ENCODE measurements at places on chromosomes 6 and 20. TPM values are rescaled to one million over a fixed set of nuclear protein-coding genes. Genes with fewer than 3 reads are reported as not detected.

DNA sequence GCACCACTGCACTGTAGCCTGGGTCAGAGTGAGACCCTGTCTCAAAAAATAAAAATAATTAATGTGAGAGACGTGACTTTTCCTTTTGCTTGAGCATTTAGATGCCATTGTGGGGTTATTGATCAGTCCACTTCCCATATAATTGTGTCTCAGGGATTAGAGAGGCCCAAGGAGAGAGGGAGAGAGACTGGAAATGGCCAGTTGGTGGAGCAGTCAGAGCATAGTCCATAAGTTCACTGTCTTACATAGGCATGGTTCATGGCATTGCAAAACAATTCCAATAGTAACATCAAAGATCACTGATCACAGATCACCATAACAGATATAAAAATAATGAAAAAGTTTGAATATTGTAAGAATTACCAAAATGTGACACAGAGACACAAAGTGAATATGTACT lies 15.2 kb upstream of the SDHAF4 start:
- peaks cover 2% of the 10 kb centered on the region for H3K4me1 ChIP-seq
- no peak overlapping the region for H3K4me3 ChIP-seq
- no peaks in the 10 kb centered on the region for H3K27me3 ChIP-seq
- no peaks in the 10 kb centered on the region for H3K36me3 ChIP-seq
- H3K27ac ChIP-seq = no peak overlapping the region
- DNase-seq = no peak

DNA sequence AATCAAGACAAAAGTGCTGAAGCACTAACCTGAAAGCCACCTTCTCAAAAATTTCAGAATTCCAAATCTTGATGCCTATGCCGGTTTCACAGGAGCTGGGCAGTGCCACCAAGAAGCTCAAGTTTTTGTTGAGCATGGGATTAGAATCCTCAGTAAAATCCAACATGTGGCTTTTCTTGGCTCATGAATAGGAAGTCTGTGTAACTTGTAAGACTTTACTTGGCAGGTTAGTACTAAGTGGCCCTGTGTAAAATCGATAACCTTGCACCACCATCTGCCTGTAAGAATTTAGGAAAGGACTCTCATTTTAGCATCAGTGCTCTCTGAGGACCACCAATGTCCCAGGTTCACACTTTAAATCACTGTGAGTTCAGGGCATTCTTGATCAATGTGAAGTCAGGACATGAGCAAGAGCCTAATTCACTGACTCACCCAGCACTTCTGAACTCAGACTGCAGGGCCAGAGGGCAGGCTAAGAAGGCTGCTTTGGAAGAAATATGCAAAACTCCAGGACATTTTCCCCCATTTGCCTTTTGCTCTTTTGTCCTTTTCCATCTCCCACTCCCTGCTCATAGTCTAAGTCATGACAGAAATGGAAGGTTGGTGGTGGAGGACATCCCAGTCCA lies 113.2 kb downstream of the EDN1 start:
- H3K36me3 ChIP-seq = no peaks in the 10 kb centered on the region
- H3K27me3 ChIP-seq = peaks cover 13% of the 10 kb centered on the region
- no peak for DNase-seq
- no peak overlapping the region for H3K27ac ChIP-seq
- H3K4me1 ChIP-seq = no peaks in the 10 kb centered on the region

DNA sequence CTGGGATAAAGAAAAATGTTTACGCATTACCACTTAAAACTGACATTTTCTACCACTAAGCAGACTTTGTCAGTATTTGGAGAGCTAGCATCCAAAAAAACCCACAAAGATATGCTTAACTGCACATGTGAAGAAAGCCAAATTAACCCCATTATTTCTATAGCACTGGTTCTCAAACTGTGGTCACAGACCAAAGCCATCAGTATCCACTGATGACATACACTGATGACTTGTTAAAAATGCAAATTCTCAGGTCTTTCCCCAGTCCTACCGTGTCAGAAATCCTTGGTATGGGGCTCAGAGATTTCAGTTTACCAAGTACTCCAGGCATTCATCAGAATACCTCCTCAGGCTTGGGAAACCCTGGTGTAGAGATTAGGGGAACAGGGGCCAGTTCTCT lies 230.2 kb downstream of the PTPRK start:
- no peak for DNase-seq
- H3K27me3 ChIP-seq = no peaks in the 10 kb centered on the region
- no peak overlapping the region for H3K27ac ChIP-seq
- H3K4me1 ChIP-seq = peaks cover 5% of the 10 kb centered on the region

The C20orf144 gene
- 0.45 TPM for total RNA-seq

The TINAG gene
- total RNA-seq = not detected

The FGD2 gene
- 1.7 TPM for total RNA-seq

GRCh38 chr6:15496345-15497131 lies 166.3 kb downstream of the DTNBP1 start:
- no peak overlapping the region for H3K27ac ChIP-seq
- H3K4me1 ChIP-seq = peaks cover under 1% of the 10 kb centered on the region
- no peak overlapping the region for H3K4me3 ChIP-seq
- no peak for DNase-seq
- no peaks in the 10 kb centered on the region for H3K27me3 ChIP-seq
- H3K36me3 ChIP-seq = no peaks in the 10 kb centered on the region

DNA sequence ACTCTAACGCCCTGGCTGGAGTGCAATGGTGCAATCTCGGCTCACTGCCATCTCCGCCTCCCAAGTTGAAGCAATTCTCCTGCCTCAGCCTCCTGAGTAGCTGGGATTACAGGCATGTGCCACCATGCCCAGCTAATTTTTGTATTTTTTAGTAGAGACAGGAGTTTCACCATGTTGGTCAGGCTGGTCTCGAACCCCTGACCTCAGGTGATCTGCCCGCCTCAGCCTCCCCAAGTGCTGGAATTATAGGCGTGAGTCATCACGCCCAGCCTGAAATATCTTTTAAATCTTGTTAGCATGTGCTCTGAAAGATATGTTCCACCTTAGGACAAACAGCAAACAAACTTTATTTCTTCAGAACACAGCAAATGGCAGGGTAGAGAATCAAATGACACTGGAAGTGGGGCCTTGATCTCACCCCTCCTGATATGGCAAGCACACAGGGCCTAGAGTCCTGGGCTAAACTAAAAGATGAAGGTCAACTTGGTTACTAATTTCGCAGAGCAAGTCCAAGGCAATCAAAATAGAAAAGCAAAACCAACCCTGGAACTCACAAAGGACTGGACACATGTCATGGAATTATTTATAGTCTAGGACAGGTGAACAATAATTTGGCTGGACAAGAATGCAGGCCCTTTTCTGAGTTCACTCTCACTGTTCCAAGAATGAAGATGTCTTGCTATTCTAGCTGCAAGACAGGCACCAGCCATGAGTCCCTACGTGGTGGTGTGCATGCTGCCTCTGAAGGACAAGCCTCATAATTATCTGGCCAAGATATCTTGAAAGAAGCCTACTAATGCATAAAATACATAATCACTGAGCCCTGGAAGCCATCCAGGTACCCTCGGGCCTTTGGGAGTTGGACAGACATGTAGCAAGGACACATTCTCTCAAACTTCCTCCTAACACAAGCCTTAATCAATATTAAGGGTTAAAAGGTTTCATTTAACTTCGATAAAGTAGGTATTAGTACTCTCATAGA lies 35.6 kb downstream of the B4GALT5 start:
- no peaks in the 10 kb centered on the region for H3K27me3 ChIP-seq
- H3K27ac ChIP-seq = peak overlapping the region; percentile 95
- peaks cover 6% of the 10 kb centered on the region for H3K36me3 ChIP-seq
- peak overlapping the region; percentile 49 for H3K4me3 ChIP-seq
- H3K4me1 ChIP-seq = peaks cover 53% of the 10 kb centered on the region
- no peak for DNase-seq

GRCh38 chr6:56802584-56802983 lies 152.3 kb upstream of the BEND6 start:
- H3K36me3 ChIP-seq = no peaks in the 10 kb centered on the region
- H3K27ac ChIP-seq = no peak overlapping the region

GRCh38 chr6:47129129-47129528 lies 87.0 kb upstream of the ADGRF1 start:
- H3K4me3 ChIP-seq = no peak overlapping the region
- peaks cover 29% of the 10 kb centered on the region for H3K27me3 ChIP-seq
- H3K4me1 ChIP-seq = no peaks in the 10 kb centered on the region
- H3K27ac ChIP-seq = no peak overlapping the region

The IL17F gene
- 0.35 TPM for total RNA-seq

- peaks cover 3% of the 10 kb centered on the region for H3K36me3 ChIP-seq
- H3K4me3 ChIP-seq = peak overlapping the region; percentile 90
- H3K27me3 ChIP-seq = no peaks in the 10 kb centered on the region
- H3K27ac ChIP-seq = peak overlapping the region; percentile 96
Observed at GRCh38 chr20:36572701-36573102, 695 bp upstream of the TGIF2 start.

Measured in T-helper 17 cell (primary cell).